ENCODE measurements at places on chromosomes 7 and 10.

GRCh38 chr10:113716109-113716910, 35.2 kb upstream of the PLEKHS1 start:
- no peak for DNase-seq

DNA sequence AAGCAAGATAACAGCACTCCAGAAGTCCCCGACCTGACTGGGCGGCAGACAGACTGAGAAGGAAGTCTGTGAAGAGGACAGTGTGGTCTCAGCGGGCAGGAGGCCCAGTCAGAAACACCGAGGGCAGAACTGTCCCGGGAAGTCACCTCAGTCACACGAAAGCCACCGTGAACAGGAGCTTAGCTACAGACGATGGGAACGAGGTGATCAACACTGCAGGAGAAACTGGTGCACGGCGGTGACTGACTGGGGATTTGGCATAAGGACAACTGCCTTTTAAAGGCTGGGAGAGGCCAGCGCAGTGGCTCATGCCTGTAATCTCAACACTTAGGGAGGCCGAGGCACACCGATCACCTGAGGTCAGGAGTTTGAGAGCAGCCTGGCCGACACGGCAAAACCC, 217.8 kb downstream of the PTPRN2 start:
- no peak for DNase-seq

GRCh38 chr10:49217645-49218044, 29.5 kb upstream of the TMEM273 start:
- DNase-seq: no peak

GRCh38 chr7:101671371-101672356, 42.6 kb upstream of the MYL10 start:
- DNase-seq: no peak

DNA sequence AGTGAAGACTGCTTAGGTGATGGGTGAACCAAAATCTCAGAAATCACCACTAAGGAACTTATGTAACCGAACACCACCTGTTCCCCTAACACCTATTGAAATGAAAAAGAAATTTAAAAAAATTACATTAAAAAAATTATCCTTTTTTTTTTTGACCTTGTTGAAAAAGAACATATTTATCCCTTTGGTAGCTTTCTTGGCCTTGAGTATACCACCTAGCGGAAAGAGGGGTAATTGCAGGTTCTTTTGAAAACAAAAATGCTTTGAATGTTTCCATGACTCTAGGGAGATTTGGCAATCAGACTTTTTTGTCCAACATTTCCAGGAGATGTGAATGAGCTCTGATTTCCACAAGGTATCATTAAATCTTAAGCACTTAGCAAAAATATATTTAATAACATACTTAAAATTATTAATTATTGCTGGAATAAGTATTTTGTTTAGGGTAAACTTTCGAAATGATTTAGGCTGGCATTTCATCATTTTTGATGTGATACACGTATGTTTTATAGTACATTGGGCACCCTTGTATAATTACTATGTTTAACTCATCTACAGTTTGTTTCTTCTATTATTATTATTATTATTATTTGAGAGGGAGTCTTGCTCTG, 47.0 kb upstream of the ELMO1 start:
- no peak for DNase-seq

DNA sequence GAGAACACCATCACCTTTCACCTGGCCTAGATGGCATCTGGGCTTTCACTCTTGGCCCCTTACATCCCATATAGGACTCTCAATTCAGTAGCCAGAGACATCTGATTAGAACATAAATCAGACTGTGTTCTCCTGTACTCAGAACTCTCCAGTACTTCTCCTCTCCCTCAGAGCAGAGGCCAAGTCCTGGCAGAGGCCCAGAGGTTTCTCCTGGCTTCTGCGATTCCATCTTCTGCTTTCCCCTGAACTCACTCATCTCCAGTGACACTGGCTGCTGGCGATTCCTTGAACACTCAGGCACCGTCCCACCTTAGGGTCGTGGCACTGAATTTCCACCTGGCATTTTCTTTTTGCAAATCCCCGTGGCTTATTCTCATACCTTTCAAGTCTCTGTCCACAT, 4.9 kb upstream of the NEUROD6 start:
- no peak for DNase-seq

DNA sequence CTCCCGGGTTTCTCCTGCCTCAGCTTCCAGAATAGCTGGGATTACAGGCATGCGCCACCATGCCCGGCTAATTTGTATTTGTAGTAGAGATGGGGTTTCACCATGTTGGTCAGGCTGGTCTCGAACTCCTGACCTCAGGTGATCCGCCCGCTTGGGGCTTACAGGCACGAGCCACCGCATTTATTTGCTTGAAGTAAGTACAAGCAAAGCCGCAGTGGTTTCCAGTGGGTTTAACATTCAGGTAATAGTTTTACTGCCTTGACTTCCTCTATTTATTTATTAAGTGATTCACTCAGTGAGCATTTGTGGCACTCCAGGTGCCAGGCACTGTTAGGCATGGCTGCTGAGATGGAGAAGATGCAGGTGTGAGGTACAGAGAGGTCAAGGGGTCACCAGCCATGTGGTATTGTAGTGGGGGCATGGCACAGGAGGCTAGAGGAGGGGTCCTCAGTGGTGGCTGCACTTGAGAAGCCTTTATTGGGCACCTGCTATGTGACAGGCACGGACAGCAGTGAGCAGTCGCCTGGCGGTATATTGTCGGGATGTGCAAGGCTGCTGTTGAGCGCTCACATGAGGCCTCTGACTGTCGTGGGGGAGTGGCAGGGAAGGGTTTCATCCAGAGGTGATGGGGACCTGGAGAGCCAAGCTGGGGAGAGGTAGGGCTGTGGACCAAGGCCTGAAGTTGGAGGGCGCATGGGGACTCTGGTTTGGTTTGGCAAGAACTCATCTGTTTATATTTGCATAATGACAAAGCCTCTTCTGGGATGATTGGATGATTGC, 54.9 kb downstream of the DOCK1 start:
- no peak for DNase-seq

DNA sequence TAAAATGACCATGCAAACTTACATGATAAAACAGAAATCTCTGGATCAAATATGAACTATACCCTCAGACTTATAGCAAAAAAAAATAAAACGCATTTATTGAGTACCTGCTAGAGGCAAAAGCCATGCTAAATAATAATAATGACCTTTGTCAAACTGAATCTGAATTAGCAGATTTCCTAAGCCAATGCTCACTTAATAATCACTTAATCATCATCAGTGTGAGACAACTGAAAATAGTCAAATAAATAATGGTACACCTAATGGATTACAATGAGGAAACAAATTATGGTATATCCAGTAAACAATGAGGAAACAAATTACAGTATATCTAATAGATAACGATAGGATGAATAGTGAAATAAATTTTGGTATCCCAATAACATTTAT, 37.6 kb downstream of the COL1A2 start:
- DNase-seq: no peak

DNA sequence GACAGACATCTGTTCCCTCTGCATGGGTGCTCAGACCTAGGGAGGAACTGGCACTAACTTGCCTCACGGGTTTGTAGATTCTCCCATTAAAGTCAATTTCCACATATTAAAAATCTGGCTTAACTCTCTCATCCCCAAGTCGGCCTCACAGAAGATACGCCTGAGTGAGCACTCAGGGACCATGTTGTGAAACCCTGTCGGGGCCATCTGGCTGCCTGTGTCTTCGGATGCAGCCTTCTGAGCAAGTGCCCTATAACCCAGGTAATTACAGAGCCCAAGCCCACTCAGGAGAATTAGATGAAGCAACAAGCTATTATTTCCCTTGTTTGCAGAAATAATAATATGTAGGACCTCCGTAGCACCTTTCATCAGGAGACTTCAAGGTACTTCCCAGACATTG, 219.3 kb upstream of the GLI3 start:
- DNase-seq: no peak

- no peak for DNase-seq
These were observed 2.3 kb upstream of the HOXA13 start for GRCh38 chr7:27202018-27202861.

- DNase-seq: no peak
These were observed 280.9 kb upstream of the HGF start for GRCh38 chr7:82050792-82051191.

- DNase-seq: no peak
These were observed 3.1 kb upstream of the SORBS1 start for GRCh38 chr10:95564291-95564690.

DNA sequence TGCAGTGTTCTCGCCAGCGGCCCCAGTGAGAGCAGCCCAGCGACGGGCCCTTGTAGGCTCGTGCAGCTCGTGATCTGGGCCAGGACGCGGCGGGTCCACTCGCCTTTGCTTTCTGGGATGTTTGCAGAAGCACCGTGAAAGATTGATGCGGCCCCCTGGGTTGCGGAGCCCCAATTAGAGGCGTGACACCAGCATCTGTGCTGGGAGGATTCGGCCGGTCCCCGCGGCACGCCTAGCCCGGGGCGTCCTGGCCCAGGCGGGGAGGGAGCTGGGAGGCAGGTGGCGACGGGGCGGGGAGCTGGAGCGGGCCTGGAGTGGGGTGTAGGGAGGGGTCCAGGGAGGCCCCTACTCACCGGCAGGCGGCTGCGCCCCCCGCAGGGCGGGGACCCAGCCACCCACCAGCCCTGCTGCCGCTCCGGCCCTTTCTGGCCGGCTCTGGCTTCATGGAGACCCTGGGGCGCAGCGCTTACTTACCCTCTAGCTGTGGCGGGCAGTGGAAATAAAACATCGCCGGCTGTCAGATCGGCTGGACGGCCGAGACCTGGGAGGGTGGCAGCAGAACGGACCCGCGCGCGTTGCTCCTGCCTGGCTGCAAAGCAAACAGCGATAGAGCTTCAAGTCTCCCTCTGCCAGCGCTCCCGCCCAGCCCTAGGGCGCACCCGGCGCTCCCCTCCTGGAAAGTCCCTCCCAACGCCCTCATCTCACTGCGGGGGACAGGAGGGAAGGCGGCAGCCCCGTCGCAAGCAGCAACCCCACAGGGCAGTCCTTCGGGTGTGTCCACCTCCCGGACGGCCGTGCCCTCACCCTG, 752 bp downstream of the DRGX start:
- DNase-seq: no peak

DNA sequence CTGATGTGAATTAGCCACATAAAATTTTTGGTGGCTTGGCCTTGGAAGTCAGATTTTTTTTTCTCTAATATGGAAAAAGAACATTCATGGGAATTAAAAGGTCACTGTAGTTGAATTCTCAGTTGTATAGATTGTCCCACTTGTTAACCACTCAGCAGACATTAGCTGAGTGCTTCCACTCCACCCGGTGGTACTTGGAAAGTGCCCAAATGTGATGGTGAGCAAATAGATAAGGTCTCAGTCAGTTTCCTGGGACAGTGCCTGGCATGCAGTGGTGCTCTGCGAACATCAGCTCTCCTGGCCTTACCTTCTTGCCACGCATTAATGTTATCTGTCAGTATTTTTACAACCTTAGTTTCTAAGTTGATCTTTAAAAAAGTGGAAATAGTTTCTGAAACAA, 1.4 kb downstream of the ATP5F1C start:
- DNase-seq: no peak

DNA sequence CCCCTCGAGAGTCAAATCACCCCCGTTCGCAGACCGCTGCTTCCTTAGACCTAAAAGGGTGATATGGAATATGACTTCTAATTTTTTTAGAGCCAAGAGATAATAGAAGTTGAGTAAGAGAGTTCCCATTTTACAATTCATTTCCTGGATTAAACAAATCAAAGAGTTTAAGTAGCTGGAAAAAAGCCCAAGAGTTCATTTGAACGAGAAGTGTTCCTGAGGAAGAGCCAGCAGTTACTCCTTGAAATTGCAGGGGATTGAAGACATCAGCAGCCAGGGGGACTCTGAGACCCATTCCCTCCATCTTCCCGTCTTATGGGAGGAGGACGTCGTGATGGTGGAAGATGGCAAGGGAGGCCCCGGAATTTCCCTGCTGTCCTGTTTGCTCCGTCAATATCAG, 277.0 kb downstream of the WDR11 start:
- no peak for DNase-seq

DNA sequence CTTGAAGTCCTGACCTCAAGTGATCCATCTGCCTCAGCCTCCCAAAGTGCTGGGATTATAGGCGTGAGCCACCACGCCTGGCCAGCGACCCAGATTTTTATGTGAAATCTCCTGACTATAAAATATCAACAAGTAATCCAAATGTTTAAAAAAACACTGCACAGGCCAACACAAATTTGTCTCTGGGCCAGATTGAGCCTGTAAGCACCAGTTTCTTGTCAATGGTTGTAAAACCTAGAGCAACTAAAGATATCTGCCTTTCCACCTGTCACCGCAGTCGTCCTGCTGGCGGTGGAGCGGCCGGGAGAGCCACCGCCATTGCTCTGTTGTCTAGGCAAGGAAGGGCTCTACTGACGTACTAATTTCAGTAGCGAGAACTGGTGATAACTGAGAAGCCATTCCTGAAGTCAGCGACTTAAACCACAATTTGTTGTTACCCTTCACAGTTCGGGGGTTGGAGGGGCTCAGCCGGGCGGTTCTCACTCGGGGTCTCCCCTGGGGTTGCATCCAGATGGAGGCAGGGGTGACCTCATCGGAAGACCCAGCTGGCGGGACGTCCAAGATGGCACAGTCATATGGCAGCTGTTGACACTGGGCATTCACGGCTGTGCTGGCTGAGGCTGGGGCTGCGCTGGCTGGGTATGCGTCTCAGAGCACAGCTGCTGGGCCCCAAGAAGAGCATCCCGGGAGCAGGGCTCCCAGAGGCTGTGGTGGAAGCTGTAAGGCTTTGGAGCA, 55.2 kb upstream of the PDGFA start:
- no peak for DNase-seq

DNA sequence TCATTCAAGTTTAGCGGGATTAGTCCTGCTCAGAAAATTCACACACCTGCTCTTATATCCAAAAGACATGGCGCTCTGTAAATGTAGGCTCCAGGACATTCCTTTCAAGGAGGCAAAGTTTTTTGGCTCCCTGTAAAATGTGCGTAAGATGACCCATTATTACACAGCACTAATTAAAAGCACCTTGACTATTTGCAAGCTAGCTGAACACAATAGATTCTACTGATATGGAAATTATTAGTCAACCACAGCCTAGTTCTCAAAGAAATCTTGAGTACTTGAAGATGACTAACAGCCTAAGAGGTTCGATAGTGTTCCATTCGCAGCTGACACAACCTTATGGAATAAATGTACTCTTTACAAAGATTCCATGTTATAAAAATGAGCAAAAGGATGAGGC, 175.2 kb downstream of the BMPER start:
- no peak for DNase-seq

- DNase-seq: peak; percentile 23
These were observed 2.1 kb upstream of the ADD3 start for GRCh38 chr10:110005719-110006118.
